Fibroblast of skin of back (primary cell): ENCODE measurements at places on chromosomes 3 and 15.

- DNase-seq: no peak
Observed at GRCh38 chr15:51075364-51075763, 19.3 kb downstream of the TNFAIP8L3 start.

DNA sequence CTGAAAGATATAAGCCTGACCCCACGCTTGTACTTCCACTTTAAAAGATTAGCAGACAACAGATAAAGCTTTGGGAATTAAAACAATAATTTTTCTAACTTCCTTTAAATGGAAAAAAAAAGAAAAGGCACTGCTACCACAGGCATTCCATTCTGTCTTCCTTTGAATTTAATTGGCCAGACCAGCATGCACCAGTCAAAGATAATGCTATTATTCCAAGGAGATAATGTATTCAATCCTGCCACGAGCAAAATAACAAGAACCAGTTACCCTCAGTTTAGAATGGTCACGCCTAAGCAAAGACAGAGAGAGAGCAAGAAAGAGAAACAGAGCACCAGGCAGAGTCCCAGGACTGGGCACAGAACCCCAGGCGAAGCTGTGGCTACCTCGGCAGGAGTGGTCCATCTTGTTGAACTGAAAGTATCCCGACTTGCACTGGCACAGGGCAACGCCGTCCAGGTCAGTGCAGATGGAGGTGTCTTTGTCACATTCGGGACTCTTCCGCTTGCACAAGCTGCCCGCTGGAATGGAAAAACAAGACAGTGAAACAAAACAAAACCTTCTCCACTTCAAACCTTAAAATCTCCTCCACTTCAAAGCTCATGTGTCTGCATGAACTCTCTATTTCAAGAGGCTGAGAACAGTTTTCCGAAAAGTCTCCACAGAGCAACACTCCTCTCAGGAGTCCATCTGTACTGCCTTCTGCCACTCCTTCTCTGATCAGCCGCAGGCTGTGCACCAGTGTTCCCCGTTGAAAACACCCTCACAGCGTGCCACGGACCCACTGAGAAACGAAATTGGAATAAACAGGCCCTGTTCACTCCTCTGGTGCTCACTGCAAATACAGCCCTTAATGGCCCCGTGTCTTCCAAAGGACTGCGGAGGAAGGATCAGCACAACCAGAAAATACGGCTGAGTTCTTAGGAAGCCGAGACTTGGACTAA lies 58.2 kb downstream of the HEG1 start:
- no peak for DNase-seq

DNA sequence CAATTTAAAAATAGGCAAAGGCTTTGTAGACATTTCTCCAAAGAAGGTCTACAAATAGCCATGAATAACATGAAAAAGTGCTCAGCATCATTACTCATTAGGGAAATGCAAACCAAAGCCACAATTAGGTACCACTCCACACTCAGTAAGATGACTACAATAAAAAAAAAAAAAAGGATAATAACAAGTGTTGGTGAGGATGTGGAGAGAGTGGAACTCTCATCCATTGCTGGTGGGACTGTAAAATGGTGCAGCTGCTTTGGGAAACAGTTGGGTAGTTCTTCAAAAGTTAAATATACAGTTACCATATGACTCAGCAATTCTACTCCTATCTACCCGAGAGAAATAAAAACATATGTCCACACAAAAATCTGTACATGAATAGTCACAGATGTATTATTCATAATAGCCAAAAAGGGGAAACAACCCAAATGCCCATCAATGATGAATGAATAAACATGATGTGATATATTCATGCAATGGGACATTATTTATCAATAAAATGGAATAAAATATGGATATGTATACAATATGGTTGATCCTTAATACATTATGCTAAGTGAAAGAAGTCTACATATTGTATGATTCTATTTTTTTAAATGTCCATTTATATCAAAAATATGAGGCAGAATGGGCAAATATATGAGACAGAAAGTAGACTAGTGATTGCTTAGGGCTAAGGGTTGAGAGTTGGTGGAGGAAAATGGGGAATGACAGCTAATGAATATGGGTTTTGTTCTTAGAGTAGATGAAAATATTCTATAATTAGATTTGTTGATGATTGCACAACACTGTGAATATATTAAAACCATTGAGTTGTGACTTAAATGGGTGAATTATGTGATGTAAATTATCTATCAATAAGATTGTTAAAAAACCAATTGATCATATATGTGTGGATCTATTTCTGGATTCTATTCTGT lies 66.1 kb upstream of the SMAD3 start:
- DNase-seq: peak; percentile 57

GRCh38 chr3:77254967-77255831 lies 215.3 kb downstream of the ROBO2 start:
- DNase-seq: peak; percentile 62

DNA sequence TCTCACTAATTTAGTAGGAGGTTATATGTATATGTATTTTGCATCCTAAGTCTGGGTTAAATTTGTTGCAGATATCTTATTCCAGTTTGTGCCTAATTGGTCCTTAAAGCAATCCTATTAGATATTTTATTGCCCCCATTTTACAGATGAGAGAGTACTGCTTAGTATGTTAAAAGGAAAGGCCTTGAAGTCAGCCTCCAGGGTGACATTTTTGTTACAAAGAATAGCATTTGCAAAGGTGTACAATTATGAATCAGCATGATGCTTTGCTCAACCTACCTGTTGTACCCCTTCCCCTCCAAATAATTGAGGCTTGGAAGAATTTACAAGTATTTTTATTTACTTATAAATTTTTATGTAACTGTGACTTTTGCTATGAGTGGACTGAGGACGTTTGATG lies 14.0 kb downstream of the STT3B start:
- no peak for DNase-seq

DNA sequence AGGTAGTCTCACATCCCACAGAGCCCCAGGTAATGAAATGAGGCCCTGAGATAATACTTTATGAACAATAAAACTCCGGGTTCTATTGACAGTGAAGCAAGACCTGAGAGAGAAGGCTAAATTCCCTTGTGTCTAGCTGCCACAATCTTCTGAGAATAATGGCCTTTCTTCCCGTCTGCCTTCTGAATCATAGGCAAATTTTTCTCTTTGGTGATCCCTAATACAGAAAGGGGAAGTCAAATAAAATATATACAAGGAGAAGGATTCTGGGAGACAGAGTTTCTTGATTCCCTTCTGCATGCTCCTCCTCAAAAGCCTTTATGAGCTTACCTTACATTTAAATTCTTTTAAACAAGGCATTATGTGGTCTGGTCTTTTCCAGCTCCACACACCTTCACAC lies 29.9 kb upstream of the CCR2 start:
- DNase-seq: no peak

GRCh38 chr3:18046131-18046915 lies 303.9 kb upstream of the TBC1D5 start:
- no peak for DNase-seq

GRCh38 chr15:81000624-81001151 lies at the start of gene TLNRD1:
TSS of gene TLNRD1 (plus strand) at chr15:81000923. CDS start at chr15:81002272, 1,349 bp downstream.
- DNase-seq: peak; percentile 95

DNA sequence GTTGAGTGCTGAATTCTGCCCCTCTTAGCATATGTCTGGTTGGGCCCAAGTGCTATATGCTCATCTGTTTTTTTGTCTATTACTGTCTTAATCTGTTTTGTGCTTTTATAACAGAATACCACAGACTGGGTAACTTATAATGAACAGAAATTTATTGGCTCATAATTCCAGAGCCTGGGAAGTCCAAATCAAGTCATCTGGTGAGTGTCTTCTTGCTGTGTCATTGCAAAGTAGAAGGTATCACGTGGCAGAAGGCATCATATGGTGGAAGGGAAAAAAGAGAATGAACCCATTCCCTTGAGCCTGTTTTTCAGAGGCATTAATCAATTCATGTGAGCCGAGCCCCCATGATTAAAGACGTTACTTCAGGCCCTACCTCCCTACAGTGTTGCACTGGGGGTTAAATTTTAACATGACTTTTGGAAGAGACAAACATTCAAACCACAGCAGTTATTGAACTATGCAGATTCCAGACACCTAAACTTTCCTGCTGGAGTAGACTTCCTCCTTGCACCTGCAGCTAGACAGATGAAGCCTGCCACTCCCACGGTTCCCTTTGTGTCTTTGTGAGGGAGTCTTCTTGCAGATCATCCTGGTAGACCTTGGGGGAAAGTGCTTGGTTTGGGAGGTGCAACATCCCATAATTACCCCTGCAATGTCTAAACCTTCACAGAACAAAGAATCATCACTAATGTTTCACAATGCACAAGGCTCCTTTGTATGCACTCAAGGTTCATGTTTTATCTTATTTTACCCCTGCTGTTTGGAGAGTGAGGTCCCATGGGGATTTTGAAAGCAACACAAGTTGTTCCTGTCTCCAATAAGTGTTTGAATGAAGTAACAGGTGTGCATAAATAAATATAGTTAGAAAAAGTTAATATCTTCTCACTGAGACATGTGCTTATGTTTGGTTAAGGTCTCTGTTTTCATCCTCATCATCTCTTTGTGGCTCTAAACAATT lies 64.7 kb upstream of the XCR1 start:
- no peak for DNase-seq

GRCh38 chr3:114660808-114661207 lies 367.0 kb downstream of the TIGIT start:
- DNase-seq: no peak

- no peak for DNase-seq
Observed at GRCh38 chr15:101498717-101499480, 9.4 kb upstream of the PCSK6 start.

DNA sequence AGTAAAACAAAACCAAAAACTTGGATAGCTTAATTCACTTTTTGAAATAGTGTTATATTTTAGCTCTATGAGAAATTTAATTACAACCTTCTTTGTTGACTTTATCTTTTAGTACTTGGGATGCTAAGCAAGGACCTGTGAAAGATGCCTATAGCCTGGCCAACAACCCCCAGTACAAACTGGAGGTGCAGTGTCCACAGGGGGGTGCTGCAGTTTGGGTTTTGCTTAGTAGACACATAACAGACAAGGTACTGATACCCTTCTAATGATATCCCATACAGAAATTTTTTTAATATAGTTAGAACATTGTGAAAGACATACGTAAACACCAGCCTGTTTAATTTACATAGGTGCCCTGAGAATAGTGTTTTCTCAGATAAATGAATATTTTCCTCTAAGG lies 35.3 kb downstream of the CAPN7 start:
- DNase-seq: no peak

DNA sequence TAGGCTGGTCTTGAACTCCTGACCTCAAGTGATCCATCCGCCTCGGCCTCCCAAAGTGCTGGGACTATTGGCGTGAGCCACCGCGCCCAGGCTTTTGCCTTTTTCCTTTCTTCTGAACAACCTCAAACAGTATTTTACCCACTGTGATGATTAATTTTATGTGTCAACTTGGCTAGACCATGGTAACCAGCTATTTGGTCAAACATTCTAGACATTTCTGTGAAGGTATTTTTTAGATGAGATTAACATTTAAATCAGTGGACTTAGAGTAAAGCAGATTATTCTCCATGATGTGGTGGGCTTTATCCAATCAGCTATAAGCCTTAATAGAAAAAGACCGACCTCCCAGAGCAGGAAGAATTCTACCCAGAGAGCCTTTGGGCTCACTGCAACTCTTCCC lies 6.0 kb downstream of the SPATA12 start:
- no peak for DNase-seq

GRCh38 chr3:52842424-52842823 lies 7.6 kb upstream of the MUSTN1 start:
- DNase-seq: no peak
